ENCODE measurements at places on chromosomes 2 and 18.

DNA sequence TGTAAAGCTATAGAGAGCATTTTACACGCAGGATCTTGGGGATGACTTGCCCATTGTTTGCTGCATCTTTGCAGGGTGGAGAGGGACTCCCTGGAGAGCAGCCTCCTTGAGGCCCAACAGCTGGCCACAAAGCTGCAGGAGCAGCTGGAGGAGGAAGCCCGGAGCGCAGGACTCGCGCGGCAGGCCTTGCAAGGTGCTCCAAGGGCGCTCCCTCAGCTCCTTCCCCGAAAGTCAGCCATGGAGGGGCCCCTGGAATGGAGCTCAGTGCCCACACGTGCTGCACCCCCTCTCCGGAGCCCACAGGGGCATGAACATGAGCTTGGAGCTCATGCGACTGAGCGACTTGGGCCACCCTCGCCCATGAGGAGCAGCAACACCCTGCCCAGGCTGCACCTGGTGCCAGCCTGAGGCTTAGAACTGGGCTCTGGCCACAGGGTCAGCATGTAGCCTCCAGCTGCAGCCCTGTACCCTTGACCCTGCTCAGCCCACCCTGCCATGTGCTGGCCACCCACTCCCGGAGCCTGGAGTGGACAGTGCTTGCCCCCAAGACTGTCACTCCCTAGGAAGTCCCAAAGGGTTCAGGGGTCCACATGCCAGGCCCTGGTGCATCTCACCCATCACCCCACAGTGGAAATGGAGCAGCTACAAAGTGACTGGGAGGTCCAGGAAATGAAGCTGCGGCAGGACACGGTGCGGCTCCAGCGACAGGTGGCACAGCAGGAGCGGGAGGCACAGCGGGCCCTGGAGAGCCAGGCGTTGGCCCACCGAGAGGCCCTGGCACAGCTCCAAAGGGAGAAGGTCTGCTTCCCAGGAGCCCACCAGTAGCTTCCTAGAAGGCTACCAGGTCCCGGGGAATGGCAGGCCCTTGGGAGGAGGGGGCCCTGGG is 43.0 kb downstream of the CROCC2 start:
- DNase-seq = no peak

DNA sequence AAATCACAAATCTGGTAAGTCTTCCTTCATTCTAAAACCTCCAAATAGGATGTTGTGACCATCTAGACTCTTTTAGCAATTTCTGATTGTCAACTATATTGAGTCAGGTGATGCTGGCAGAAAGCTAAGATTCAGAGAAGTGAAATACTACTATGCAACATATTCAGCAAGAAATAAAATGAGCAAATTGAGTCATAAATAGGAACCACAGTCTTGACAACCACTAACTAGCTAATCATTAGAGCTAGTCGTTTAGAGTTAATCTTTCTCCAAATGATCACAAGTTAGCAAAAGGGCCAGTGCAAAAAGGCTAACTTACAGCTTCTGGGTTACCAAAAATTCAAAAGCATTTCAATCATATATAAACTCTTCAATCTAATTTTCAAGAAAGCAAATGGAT is 54.5 kb downstream of the ROCK1 start:
- DNase-seq = no peak

DNA sequence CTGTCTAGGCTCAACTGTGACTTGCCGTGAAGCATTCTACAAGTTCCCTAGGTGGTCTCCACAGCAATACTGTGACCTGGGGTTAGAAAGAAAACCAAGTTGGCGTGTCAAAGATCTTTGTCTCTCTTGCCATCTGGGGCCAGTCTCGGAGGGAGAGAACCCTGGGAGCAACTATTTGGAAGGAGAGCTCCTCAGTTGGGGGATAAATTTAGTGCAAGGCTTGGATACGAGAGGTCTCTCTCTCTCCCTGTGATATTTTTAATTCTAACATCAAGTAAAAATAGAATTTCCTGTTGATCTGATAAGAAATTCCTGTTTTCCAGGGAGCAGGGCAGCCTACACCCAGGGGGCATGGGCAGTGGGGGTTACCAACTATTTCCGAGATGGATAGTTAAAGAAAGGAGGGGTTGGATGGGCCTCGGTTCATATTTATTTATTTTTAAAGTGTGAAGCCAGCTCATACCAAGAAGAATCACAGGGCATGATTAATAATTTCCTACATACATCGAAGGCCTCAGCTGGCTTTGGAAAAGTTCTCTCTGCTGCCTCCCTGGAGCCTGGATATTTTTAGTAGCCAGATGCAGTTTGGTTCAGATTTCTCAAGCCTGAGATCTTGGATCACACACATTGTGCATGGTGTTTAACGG is 62.8 kb downstream of the EHD3 start:
- DNase-seq = peak; percentile 48

DNA sequence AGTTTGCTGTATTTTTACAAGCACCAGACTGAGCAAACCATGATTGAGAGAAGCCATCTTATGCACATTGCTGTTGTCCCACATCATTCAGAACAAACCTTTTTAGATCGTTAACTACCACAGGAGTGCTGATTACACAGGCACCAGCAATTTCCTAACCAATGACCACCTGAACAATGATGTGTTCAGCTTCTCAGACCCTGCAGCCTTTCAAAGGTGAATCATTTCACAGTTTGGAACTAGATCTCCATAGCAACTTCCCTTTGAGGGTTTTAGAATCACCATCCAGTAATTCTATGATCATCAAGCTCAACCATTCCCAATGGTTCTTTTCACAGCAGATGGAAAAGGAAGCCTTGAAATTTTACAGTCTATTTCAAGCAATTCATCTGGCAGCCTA is 71.4 kb downstream of the OLA1 start:
- no peak for DNase-seq

GRCh38 chr2:143480601-143481236 is 351.5 kb downstream of the ARHGAP15 start:
- DNase-seq = no peak

Data from fibroblast of the aortic adventitia (primary cell).